ENCODE measurements at places on chromosomes 2 and 18. TPM values are rescaled to one million over a fixed set of nuclear protein-coding genes. Genes with fewer than 3 reads are reported as not detected.

DNA sequence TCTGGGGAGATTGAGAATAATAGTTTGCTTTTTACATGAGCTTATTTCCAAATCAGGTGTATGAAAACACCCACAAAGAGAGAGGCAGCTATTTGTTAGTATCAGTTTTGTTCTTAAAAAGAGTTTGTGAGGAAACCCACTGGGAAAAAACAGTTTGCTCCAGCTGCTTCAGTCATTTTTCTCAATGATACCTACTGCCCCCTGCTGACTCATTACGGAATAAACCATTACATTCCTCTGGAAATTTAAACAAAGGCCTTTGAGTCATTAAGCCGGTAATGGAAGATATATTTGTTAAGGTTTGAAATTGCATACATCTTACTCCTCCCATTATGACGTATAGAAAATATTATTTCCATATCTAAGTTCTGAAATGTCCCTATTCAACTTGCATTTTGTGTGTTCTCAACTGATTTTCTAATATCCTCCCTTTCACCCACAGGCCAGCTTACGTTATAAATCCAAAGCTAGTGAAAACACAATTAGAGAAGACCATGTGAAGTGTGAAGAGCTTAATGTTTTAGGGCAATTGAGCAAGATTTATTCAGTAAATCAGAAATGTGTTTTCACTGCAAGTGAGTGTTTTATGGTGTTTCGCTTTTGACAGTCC is 761.6 kb downstream of the DSC3 start:
- no peak overlapping the region for H3K27ac ChIP-seq
- DNase-seq, result peak; percentile 75
- no peaks in the 10 kb centered on the region for H3K4me1 ChIP-seq
- H3K27me3 ChIP-seq, result no peaks in the 10 kb centered on the region
- H3K36me3 ChIP-seq, result no peaks in the 10 kb centered on the region
- no peak overlapping the region for H3K4me3 ChIP-seq

DNA sequence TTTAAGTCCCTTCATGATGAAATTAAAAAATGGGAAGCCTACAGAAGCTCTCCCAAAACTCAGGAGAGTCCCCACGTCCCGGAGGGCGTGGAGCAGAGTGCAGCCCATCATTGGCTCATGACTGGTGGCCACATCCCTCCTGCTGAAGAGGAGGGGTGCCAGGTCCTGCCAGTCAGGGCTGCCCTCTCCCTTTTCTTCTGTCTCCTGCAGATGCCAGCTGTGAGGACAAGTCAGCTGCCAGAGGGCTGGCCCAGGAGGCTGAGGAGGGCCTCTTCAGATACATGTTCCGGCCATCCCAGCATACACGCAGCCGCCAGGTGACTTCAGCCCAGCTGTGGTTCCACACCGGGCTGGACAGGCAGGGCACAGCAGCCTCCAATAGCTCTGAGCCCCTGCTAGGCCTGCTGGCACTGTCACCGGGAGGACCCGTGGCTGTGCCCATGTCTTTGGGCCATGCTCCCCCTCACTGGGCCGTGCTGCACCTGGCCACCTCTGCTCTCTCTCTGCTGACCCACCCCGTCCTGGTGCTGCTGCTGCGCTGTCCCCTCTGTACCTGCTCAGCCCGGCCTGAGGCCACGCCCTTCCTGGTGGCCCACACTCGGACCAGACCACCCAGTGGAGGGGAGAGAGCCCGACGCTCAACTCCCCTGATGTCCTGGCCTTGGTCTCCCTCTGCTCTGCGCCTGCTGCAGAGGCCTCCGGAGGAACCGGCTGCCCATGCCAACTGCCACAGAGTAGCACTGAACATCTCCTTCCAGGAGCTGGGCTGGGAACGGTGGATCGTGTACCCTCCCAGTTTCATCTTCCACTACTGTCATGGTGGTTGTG is 2.6 kb downstream of the INHA start:
- H3K4me3 ChIP-seq, result no peak overlapping the region
- DNase-seq, result no peak
- peaks cover 13% of the 10 kb centered on the region for H3K4me1 ChIP-seq
- H3K27me3 ChIP-seq, result no peaks in the 10 kb centered on the region
- H3K36me3 ChIP-seq, result no peaks in the 10 kb centered on the region
- no peak overlapping the region for H3K27ac ChIP-seq

DNA sequence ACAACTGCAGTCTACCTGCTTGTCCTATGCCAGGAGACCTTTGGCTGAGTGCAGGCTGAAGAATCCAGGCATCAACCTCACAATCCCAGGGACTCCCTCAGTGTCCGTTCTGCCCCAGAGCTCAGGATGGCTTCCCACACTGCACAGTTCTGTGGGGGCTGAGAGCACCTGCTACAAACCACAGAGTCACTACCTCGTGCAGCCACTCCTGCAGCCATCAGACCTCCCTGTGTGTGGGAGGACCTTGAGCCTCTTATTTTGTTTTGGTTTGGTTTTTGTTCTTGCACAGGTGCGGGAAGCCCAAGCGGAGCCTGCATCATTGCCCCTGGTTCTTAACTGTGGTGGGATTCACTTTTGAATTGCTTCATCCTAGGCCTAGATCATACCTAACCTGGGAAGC is 31.0 kb downstream of the NAT8 start:
- no peak overlapping the region for H3K4me3 ChIP-seq
- H3K27me3 ChIP-seq, result no peaks in the 10 kb centered on the region
- no peaks in the 10 kb centered on the region for H3K36me3 ChIP-seq
- DNase-seq, result no peak

DNA sequence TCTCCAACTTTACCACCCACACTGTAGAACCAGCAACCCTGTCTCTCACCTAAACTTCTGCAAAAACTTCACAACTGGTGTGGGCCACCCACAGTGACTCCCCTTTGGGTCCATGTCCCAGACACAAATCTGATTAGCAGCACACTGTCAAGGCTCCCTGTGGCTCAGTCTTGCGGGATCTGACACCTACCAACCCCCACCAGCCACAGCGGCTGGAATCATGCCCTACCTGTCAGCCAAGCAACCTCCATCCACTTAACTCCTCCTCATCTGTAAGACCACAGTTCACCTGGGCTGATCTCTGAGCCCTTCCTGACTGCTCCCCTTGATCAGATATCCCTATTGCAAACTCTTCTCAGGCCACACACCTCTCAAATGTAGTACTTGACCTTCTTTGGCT is 14.6 kb downstream of the TCF4 start:
- H3K27ac ChIP-seq, result no peak overlapping the region
- H3K4me1 ChIP-seq, result no peaks in the 10 kb centered on the region
- H3K36me3 ChIP-seq, result no peaks in the 10 kb centered on the region
- no peak for DNase-seq
- H3K4me3 ChIP-seq, result no peak overlapping the region
- no peaks in the 10 kb centered on the region for H3K27me3 ChIP-seq

DNA sequence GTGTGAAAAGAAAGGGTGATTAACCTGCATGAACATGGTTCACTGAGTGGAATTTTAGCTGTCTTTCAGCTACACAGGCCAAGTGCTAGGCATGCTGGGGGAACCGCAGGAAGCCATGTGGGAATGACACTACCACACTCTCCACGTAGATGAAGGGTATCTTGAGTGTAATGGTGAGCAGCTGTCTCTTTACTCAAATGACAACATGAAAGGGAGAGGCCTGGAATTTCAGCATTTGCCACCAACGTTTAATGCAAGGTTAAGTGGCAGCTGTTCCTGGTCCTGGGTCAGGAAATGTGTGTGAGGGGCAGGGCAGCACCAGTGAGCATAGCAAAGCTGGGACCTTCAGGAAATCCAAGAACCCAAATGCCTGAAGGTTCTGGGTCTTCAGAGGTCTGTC is 588.4 kb downstream of the SLC4A3 start:
- H3K4me1 ChIP-seq, result peaks cover 18% of the 10 kb centered on the region
- no peak overlapping the region for H3K4me3 ChIP-seq
- no peaks in the 10 kb centered on the region for H3K36me3 ChIP-seq
- no peaks in the 10 kb centered on the region for H3K27me3 ChIP-seq
- no peak for DNase-seq

Gene KIF1A
- 330 TPM for total RNA-seq

Gene EGR4
- total RNA-seq, result 1.9 TPM

Gene RTKN
- total RNA-seq, result 29.6 TPM

Data from A673 (cell line).